ENCODE measurements at places on chromosomes 1 and 21.
A peak's percentile ranks its signal among the peaks of the same experiment; 100 is the strongest.

- no peak for DNase-seq
Measured at GRCh38 chr1:59556802-59557548, 257.8 kb upstream of the HOOK1 start.

DNA sequence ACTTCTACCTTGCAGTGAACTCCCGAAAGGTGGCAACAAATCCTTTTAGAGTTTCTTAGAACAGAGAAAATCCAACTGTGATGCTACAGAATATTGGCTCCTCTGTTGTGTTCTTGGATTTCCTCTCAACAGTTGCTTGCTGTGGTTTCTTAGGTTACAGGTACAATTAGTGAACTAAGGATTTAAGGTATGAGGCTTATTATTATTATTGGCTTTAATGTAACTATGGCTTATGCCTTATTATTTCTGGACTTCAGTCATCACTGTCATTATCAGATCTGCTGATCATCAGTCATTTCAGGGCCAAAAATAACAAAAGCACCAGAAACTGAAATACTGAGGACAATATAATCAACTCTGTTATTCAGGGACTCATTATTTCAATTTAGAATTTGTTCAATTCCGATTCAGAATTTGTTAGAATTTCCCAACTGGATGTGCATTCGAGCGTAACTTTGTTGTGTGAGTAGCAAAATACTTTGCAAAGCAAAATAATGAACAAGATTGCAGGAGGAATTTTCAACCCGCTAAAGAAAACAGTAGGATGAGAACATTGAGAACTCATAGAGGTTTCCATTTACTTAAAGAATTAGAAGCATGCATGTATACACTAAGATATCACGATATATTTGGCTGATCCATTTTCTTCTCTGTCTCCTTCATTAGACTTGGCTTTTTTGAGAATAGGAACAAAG lies 65.5 kb upstream of the AK4 start:
- no peak for DNase-seq

- no peak for DNase-seq
Measured at GRCh38 chr21:32484706-32485380, 72.3 kb downstream of the EVA1C start.

GRCh38 chr1:235708390-235708962 lies 58.9 kb upstream of the GNG4 start:
- DNase-seq, result no peak

DNA sequence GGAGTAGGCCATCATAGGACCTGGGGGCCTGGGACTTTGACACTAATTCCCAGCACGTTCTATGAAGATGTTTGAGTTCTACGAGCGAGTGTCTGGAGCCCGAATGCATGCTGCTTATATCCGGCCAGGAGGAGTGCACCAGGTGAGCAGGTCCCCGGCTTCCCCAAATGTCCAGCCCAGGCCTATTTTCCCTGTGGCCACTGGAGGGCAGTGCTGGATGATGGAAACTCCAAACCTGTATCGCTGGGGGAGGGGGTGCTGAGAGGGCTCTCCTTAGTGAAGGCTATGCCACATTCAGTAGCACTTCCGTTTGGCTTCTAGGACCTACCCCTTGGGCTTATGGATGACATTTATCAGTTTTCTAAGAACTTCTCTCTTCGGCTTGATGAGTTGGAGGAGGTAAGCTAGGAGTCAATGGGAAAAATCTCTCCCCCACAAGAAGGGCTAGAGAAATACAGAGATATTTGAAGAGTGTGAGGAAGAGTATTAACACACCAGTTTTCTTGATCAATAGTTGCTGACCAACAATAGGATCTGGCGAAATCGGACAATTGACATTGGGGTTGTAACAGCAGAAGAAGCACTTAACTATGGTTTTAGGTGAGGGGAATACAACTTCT lies 5.2 kb upstream of the FCER1G start:
- peak; percentile 45 for DNase-seq

- no peak for DNase-seq
Measured at GRCh38 chr1:161962091-161962887, 61.4 kb downstream of the OLFML2B start.

- DNase-seq, result no peak
Measured at GRCh38 chr1:224510880-224511645, 76.5 kb upstream of the WDR26 start.

DNA sequence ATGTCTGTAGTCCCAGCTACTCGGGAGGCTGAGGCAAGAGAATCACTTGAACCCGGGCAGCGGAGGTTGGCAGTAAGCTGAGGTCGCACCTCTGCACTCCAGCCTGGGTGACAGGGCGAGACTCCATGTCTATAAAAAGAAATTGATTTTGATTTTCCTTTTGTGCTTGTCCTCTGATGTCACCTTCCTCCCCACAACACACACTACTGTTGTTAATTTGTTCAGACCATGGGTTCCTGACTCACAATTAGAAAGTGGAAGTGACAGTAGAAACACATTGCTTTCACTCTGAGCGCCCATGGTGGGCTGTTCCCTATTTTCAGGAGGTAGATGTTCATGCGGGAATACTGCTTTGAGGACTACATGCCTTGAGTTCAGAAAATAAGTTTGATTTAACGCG lies 165.5 kb upstream of the KCNJ6 start:
- DNase-seq, result no peak
